Fibroblast of skin of right biceps (primary cell): ENCODE measurements at places on chromosomes 7 and 10.

DNA sequence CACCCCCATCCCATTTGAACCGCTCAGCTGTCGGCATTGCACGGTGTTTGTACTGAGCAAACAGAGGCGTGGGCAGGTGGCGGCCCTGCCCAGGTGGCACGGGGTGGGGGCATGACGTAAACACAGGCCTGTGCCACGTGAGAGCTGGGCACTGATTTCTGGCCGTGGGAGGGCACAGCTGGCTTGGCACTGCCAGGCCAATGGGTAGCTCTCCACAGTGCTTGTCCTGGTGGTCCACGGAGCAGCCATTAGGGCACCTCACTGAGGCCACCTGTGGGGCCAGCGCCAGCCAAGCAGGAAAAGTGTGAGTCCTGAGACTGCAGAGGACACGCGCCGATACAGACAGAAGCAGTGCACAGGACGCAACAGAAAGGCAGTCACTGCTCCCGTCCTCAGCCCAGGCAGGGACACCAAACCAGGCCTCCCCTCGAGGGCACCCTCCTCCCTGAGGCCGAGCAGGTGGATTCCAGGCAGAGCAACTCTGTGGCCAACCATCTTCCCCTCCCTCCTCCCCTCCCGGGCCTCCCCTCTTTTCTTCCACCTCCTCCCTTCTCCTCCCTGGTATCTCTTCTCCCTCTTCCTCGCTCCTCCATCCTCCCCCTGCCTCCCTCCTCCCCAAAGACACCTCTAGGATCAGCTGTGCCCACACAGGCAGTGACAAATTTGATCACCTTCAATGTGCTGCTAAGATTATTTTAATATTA lies 258.7 kb downstream of the ELFN1 start:
- no peak for DNase-seq

GRCh38 chr10:43043773-43044447 lies 33.0 kb upstream of the RET start:
- no peak for DNase-seq

DNA sequence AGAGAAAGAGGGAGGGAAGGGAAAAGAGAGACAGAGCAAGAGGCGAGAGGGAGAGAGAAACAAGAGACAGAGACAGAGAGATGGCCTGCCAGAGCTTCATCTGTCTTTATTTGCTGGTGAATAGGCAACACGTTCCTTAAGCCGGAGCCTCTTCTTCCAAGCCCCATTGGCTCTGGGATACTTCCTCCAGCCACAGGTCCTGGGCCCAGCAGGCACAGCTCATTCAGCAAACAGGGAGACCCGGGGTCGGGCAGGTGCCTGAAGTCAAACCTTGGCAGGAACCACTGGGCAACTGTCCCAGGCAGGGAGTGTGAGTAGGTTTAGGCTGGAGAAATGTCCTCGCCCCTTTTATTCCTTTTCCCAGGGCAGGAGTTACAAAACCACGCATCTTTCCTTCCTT lies 68.2 kb downstream of the MYL10 start:
- no peak for DNase-seq

DNA sequence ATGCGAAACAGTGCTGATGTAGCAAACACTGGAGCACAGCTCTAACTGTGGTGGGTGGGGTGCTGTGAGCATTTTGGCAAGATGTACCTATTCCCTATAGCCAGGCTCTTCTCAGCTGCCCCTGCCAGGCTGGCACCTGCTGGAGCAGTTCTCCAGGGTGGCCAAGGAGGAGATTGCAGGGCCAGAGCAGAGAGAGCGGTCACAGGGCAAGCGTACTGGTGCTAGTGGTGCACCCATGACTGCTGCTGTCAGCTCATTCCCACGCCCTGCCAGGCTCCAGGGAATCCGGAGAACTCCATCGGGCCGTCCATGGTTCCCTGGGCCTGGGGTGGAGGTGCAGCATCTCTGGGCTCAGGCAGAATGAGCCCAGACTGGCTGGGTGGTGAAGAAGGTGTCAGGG lies 2.1 kb downstream of the COL13A1 start:
- no peak for DNase-seq

- no peak for DNase-seq
Observed at GRCh38 chr10:18759575-18759974, 100.3 kb downstream of the ARL5B start.

DNA sequence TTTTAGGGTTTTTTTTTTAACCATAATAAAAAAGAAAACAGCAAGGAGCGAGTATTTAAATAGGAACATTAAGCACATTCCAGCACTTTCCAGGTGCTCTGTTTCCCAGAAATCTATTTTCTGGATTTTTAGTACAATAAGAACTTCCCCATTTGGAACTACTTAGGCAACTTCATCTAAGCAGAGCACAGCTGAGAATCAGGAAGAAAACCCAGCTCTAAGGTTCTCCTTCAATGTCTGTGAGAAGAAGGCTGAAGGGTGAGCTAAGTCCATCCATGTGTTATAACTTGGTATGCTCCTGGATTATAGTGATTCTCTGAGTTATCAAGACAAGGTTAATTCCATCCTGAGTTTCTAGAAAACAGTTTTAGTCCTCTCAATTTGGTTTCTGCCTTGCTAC lies 181.9 kb downstream of the CYP26A1 start:
- DNase-seq: no peak

DNA sequence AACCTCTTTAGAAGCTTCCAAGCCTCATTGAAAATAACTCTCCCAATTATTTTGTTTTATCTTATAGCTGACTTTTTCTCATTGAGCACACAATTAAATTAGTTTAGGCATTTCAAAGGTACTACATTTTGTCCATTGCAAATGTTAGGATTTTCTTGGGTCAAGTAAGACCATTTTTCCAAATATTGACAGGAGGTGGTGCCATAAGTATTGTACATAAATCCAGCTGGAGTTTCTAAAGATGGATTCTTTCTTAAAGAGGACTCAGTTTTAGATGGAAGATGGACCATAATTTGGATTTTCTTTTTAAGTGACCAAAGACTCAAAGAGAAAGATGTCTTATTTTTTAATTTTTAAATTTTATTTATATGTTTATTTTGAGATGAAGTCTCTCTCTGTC lies 12.3 kb upstream of the OPN4 start:
- DNase-seq: no peak

GRCh38 chr10:29389935-29390334 lies 101.1 kb downstream of the LYZL1 start:
- no peak for DNase-seq

GRCh38 chr7:78594156-78594555 lies 795.6 kb downstream of the PHTF2 start:
- peak; percentile 62 for DNase-seq
